ENCODE measurements at places on chromosomes 6 and 20.

DNA sequence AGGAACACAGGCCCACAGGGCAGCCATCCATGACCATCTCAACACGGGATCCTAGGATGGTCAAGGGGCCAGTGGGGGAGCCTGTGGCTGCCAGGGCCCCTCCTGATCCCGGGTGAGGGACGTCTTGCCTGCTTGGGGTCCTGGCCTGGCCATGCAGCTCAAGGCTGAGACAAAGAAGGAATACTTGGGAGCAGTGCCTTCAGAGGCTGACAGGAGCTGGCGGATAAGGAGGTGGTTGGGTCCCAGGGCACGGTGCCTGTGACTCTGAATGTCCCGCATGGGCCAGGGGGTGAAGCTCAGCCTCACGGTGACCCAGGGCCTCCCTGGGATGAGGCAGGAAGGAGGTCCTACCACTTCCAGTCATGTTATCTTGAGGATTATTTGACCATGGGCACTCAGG lies 95.2 kb downstream of the SMOC2 start:
- DNase-seq = no peak

DNA sequence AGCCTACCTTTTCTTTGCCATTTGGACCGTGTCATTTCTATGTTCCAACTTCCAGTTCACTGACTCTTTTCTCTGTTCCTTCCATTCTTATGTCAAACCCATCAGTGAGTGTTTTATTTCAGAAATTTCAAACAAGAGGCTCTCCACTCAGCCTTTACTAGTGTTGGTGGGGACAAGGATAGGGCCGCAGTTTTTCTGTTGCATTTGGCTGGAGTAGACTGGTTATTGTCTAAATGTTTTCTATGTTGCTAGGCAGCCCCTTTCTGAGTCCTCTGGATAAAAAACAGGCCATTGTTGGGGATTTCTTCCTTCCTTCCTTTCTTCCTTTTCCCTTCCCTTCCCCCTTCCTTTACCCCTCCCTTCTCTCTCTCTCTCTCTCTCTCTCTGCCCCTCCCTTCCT lies 288.6 kb downstream of the PRKN start:
- no peak for DNase-seq

DNA sequence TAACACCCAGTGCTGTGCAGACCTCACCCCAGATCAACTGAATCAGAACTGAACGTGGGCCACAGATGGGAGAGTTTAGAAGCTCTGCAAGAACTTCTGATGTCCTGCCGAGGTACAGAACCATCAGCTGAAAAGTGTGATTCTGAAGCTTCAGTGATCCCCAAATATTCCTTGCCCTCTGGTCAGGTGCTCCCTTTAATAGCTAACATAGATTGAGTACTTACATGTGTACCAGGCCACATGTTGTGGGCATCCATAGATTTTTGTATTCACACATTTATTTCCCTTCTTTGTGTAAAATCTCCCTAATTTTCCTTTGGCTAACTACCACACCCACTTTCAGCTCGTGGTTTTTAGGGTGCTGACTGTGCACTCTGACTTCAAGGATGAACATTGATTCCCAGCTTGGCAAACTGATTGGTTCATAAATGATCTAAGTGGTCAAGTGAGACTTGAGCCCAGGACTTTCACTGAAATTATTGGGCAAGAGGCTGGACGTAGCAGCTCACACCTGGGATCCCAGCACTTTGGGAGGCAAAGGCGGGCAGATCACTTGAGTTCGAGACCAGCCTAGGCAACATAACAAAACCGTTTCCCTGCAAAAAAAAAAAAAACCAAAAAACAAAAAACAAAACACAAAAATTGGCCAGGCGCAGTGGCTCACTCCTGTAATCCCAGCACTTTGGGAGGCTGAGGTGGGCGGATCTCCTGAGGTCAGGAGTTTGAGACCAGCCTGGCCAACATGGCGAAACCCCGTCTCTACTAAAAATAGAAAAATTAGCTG lies 162.2 kb downstream of the BCAS1 start:
- DNase-seq = no peak

DNA sequence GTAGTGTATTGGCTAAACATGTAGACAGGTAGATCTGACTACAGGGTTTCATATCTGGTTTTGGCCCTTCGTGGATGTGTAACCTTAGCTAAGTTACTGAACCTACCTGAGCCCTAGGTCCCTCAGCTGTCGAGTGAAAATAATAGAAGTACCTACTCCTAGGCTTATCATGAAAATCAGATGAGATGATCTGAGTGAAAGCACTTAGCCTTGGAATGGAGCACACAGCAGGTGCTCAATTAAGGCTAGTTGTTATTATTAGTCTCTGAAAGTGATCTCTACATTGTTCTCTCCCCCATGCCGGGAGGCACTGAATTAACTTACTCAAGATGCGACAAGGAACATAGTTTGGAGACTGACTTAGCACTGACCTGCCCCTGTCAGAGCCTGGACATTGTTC lies 174.7 kb upstream of the ZNF217 start:
- no peak for DNase-seq

DNA sequence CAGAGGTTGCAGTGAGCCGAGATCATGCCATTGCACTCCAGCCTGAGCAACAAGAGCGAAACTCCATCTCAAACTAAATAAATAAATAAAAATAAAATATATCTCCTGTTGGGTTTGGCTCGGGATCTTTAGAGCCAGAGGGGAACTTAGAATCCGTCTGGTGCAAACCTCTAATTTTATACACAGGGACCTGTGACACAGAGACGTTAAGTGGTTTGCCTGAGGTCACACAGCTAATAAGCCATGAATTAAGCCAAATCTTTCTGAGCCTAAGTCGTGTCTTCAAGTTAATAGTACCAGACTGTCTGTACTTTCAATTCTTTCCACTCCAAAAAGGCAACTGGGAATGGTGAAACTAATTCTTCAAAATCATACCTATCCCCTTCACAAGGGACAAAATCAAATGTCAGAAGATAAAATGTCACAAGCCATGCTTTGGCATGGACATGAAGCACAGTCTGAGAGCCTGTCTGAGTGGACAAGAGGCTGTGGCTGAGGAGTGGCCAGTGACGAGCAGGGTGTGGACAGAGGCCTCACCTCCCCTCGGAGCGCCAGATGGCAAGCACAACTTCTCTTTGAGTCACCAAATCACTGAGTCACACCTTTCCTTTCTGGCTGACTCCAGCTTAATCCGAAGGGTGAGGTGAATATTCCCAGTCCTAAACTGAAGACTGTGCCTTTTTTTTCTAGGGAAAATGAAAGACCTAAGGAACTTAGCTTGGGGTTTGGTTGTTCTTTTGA lies 177.4 kb downstream of the TFAP2A start:
- DNase-seq = peak; percentile 84

- DNase-seq = no peak
Observed at GRCh38 chr20:33889312-33889711, 78.2 kb downstream of the CHMP4B start.

DNA sequence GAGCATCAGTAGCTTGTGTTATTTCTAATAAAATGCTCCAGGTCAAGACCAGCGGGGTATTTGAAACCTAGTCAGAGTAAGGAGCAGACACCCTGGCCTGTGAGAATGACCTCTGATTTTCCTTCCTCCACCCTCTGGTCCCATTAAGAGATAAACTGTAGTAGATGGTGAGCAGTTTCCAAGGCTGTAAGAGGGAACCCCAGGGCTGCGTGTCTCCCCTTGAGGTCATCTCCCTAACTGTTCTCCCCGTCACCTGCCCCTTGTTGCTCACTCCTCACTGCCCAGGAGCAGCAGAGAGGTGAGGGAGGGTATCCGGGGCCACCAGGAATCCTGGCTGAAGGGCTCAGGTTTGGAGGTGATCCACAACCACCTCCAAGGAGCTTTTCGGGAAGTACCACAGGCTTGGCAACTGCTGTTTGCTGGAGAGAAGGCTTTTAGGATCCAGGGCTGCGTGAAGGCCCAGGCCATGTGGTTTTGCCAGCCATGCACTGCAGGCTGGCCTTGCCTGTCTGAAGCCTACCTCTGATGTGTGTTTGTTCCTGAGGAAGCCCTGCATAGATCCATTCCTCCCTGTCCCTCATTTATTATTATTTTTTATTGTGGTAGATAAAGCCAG lies 62.5 kb downstream of the RREB1 start:
- no peak for DNase-seq

GRCh38 chr20:37147250-37147649 lies 31.9 kb upstream of the RPN2 start:
- DNase-seq = no peak

DNA sequence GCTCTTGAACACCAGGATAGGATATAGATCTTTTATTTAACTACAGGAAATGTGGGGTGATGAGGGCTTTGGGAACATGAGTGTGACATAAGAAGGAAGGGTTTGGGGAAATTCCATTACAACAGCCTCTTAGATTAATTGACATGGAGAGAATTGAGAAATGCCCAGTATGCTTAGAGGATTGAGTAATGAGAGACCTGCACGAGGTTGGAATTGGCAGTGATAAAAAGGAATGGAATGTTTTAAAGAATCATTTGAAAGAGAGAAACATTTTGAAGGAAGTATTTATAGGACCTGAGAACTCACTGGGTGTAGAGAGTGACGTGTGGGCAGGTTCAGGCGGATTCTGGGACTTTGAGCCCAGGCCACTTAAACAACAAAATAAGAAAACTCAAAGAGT lies 227.0 kb downstream of the BMP2 start:
- no peak for DNase-seq

- DNase-seq = no peak
Observed at GRCh38 chr20:17794400-17794799, 94.6 kb downstream of the BANF2 start.

DNA sequence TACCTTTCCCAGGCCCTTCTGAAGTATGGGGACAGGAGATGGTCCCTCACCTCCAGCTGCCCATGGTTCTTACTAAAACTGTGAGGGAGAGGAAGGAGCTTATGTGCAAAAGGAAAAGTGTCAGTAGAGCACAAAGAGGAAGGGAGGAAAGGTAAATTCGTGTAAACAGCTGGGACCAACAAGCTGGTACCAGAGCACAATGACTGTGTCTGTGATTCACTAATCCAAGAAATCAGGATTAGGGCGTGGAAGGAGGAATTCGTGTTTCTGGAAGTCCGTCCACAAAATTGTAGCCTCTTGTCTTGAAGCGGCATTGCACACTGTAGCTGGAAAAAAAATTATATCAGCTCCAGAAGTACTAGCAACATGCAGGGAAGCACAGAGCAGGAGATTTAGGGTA lies 129.0 kb upstream of the RREB1 start:
- DNase-seq = no peak

DNA sequence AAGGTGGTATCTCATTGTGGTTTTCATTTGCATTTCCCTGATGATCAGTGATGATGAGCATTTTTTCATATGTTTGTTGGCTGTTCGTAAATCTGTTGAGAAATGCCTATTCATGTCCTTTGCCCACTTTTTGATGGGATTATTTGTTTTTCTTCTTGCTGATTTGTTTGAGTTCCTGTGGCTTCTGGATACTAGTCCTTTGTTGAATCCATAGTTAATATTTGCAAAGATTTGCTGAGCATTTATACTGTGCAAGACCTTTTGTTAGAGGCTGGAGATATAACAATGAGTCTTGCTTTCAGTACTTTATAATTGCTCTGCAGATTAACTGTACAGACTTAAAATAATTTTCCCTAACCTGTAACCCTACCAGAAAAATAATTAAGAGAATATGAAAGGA lies 35.6 kb downstream of the PDE7B start:
- DNase-seq = no peak

DNA sequence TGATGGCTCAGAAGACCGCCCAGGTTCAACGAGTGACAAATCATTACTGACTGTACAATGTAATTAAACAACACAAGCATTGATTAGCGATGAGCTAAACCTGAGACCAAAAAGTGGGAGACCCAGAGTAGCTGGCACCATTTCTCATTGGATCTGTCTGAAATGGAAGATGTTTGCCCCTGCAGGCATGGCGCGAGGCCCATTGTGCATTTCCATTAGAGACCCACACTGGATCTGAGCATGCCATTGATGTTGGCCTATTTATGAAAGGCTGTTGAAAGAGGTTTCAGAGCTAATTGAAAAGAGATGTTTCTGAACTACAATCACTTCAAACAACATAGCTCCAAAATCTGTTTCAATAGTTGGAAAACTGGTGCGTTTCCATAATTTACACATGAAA lies 196.7 kb downstream of the TFAP2B start:
- DNase-seq = no peak

DNA sequence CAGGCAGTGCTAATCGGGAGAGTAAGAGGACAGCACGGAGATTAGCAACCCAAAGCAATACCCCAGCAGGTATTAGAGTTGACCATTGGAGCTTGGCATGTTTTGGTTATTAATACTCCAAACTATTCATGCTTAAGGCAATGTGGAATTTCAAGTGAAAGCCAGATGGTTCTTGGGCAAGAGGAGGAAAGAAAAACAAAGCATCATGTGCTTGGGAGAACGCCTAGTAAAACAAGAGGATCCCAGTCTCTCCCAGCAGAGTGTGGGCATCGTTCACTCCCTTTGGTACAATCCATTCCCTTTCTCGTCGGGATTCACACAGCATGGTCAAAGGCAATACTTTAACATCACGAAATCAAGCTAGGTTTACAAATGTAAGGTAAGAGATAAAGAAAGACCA lies 349.8 kb downstream of the PRKN start:
- DNase-seq = no peak

- no peak for DNase-seq
Observed at GRCh38 chr6:165585060-165585459, 78.0 kb downstream of the PDE10A start.

DNA sequence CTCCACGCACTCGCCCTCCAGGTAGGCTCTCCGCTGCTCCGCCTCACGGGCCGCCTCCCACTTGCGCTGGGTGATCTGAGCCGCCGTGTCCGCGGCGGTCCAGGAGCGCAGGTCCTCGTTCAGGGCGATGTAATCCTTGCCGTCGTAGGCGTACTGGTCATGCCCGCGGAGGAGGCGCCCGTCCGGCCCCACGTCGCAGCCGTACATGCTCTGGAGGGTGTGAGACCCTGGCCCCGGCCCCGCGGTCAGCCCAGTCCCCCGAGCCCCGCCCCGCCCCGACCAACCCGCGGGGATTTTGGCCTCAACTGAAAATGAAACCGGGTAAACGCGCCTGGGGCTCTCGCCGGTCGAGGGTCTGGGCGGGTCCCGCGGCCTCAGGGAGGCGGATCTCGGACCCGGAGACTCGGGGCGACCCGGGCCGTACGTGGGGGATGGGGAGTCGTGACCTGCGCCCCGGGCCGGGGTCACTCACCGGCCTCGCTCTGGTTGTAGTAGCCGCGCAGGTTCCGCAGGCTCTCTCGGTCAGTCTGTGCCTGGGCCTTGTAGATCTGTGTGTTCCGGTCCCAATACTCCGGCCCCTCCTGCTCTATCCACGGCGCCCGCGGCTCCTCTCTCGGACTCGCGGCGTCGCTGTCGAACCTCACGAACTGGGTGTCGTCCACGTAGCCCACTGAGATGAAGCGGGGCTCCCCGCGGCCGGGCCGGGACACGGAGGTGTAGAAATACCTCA lies 598 bp downstream of the HLA-B start:
- DNase-seq = no peak

- peak; percentile 57 for DNase-seq
Observed at GRCh38 chr6:63923139-63923739, 287.6 kb downstream of the PHF3 start.

- DNase-seq = no peak
Observed at GRCh38 chr6:45931232-45931631, 84.4 kb downstream of the CLIC5 start.

Data from LoVo (cell line).